Amniotic stem cell (primary cell): ENCODE measurements at places on chromosomes 6 and 20.

DNA sequence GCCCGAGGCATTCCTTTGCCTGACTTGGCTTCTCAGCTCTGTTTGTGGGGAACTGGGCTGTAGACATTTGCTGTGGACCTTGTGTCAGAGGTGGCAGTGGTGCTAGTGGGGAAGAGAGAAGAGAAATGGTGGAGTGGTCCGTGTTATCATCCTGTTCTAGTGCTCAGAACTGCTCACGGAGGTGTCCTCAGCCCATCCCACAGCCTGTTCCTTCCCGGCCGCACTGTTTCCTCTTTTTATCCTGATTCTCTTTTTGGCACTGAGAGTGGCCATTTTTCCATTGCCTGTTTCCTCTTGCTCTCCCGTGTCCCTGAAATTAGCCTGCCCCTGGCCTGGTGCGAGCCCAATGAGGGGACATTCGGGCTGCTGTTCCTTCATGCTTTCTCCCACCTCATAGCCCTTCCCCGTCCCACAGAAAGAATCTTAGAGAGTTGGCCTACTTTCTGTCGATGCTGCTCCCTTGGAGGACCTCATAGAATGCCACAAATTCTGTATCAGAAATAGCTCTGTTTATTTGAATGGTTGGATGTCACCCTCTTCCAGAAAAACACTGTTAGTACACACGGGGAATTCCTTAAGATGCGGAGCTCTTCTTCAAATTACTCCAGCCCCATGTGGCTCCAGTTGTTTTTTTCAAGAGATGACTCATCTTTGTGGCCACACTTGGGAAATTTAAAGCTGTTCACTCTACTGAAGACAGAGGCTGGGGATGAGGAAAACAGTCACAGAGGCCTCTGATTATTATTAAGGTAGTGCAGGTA is 26.1 kb downstream of the FARS2 start:
- DNase-seq, result peak; percentile 9

DNA sequence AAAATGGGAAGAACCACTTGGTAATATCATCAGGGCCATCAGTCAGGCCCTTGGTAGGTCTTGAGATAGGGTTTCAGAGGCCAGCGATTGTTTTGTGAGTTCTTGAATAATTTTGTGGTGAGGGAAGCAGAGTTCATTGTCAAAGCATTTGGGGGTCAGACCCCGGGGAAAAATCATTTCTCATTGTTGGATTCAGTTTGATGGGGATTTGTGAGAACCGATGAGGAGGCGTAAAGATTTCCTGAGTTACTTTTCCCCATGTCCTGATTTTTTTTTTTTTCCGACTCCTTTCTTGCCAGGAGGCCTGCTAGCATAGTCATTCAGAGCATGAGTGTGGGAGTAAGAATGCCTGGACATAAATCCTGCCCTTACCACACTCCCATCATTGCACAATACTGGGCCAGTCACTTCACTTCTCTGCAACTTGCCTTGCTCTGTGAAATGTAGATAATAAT is 60.3 kb downstream of the TSHZ2 start:
- no peak for DNase-seq

GRCh38 chr6:129426343-129426742 is 283.6 kb downstream of the ARHGAP18 start:
- DNase-seq, result no peak

DNA sequence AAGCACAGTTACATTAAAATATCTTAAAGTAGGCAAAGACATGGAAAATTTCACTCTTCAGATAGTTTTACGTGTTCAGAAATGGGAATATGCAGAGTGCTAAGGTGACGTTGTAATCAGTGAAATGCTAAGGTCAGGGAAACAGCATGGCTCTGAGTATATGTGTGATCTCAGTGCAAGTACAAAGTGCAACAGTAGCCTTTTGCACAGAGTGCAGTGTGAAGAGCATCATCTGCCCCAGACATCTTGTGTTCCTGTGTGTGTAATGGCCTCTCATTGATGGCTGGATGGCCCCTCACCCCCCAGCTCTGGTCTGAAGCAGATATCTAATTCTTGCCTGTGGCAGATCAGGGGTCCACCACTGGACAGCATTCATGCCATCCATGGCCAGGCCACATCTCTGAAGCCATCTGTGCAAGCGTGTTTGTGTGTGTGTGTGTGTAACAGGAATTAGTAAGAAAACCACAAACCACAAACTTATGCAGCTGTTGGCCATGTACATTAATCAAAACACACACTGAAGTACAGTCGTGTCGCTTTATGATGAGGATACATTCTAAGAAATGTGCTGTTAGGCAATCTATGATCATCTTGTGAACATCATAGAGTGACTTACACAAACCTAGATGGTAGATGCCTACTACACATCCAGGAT is 165.1 kb downstream of the RALGAPA2 start:
- no peak for DNase-seq

GRCh38 chr20:49397525-49397924 is 84.9 kb downstream of the KCNB1 start:
- DNase-seq, result no peak

DNA sequence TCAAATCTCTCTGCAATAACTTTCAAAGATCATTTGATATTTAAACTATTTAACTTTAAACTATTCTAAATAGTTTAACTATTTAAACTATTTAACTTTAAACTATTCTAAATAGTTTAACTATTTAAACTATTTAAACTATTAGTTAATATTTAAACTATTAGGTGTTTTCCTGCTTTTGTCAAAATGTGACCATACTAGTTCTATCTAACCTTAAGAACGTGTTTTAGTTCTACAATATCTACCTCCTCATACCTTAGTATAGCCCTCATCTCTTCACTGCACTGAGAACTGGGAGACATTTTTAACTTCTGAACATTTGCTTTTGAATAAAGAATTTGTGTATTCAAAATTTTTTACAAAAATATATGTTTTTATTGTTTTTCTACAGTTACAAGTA is 429.1 kb downstream of the ADGRB3 start:
- no peak for DNase-seq
